ENCODE measurements at places on chromosomes 7 and 10.

DNA sequence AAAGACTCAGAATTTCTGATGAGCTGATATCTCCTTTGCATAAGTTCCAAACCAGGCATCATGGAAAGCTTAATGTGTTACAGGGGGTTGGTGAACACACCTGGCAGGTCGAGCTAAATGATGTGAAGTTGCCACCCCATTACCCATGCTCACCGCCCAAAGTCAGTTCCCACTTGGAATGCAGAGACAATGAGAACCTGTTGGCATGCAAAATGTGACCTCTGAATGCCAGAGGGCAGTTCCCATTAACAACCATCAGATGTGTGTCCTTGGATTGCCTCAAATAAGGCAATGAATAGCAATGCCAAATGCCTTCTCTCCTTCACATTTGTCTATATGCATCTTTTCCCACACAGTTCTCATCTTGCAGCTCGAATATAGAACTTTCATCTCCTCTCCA is 190.7 kb downstream of the CDCA7L start:
- DNase-seq: no peak

- no peak for DNase-seq
Measured at GRCh38 chr10:32790483-32790882, 167.5 kb downstream of the ITGB1 start.

- DNase-seq: no peak
Measured at GRCh38 chr10:102945962-102946361, 27.9 kb downstream of the CNNM2 start.

DNA sequence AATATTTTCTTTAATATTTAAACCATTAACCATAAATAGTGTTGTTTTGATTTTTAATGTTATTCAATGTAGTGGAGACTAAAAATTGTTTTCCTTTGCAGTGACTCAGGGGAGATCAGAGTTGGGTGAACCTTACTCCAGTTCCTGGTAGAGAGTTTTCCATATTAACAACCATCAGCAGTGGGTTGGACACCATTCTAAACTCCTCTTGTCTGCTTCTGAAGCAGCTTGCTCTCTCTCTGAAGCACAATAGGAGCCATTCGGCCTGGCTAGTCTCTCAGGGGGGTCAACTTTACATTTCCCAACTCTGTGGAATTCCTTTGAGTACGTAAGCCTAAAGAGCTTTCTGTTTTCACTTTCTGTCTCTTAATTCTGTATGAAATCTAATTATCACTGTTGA is 9.4 kb upstream of the NRG3 start:
- no peak for DNase-seq

DNA sequence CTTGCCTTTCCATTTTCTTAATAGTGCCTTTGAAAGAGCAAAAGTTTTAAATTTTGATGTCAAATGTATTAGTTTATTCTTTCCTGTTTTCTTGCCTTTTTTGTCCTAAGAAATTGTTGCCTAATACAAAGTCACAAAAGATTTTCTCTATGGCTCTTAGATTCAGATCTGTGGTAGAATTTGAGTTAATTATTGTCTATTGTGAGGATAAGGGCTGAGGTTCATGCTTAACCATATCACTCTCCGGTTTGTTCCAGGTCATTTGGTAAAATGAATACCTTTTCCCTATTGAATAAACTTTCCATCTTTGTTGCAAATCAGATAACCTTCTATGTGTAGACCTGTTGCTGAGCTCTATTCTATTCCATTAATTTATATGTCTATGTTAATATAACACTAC is 96.0 kb downstream of the NOD1 start:
- DNase-seq: no peak

GRCh38 chr10:43395571-43396060 is 13.4 kb downstream of the HNRNPF start:
- DNase-seq: no peak

- no peak for DNase-seq
Measured at GRCh38 chr7:12028508-12028907, 182.6 kb upstream of the TMEM106B start.

DNA sequence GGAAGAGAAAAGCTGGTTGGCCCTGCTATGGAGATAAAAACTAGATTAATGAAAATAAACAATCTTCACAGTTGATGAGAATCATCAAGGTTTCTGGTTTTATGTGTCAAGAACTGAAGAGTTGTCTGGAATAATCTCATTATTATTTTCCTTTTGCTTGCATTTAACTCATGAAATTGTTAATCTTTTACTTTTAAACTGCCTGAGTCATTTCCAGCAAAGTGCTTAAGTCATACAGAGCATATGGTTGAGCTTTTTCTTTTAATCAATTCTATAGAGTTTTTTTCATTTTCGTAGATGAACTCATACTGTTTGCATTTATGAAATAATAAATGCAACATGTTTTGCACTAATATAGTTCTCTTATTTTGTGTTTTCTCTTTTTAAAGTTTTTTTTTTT is 747.9 kb downstream of the NXPH1 start:
- DNase-seq: no peak

DNA sequence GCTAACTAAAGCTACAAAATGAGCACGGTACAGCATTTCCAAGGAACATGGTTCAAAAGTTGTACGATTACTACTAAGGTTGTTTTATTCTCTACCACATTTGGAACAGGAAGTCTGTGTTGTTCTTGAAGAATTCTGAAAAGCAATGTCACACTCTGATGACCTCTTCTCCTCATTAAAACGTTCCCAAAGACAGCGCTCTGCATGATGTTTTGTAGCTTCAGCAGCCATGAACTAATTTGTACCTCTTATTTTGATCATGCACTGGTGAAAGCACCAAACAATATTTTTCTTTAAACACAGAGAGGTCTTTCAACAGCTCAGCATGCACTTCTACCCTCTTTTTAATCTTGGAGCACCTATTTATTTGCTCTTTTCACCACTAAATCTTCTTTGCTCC is 75.0 kb upstream of the TES start:
- DNase-seq: no peak

GRCh38 chr10:60444494-60445064 is 54.9 kb upstream of the ANK3 start:
- no peak for DNase-seq

- DNase-seq: no peak
Measured at GRCh38 chr7:17626235-17626634, 314.1 kb downstream of the SNX13 start.

All from activated naive CD4-positive, alpha-beta T cell (primary cell).